ENCODE measurements at places on chromosomes 5 and 9.

DNA sequence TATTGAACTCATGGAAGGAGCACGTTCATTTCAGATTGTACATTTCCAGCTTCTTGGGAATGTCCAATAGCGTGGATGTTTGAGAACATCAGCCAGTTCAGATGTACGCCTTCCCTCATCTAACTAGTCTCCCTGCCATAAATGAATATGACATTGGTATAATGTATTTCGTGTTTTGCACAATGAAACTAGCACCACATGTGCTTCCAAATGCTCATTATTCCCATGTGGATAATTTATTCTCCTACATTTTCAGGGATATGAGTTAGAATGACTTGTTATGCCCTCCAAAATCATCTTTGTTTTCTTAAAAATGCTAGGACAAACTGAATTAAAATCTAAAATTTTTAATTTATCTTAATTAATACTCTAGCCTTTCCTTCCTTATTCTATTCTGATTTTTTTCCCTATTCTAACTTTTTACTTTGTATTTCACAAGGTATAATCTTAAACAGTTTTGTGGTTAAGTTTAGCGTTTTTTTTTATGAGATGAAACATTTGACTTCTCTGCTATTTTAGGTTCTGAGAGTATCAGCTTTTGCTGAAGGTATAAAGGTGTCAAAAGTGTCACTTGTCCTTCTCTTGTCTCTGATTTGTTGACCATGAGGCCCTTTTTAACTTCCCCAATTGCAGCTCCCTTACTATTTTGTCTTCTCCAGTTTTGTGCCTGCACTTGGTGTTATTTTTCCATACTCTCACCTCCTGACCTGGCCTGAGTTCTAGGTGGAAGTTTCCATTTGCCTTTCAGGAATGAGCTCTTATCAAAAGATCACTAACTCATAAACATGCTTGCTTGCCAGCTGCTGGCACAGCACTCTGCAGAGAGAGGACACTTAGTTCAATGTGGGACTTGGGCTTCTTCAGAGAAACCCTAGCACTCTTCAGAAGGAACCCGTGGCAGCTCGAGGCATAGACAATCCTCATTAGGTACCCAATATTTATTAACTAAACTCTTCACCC, 106.8 kb downstream of the FRMD3 start:
- DNase-seq, result no peak

DNA sequence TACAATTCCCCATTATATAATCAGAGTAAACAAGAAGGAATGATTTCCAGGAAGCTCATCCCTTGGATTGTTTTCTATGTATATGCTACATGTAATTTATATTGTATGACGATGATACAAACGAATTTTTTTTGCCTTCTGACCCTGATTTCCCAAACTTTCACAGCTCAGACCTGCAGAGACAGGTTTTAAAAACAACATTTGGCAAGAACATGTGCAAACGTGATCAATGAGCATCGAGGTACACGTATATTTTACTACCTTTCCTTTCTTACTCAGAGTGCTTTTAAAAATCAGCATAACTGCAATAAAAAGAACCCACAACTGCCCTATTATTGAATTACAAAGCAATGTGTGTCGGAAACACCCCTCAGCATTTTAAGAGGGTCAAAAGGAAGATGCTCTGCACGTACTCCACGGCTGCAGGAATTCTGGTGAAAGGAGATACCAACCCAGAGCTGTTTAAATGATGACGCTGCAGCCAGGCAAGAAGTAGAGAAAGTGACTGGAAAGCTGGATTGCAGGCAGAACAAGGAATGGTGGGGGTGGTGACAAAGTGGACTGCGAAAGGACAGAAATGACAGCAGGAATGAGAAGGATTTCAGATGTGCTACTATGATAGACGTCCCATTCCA, 533.5 kb downstream of the RAB3C start:
- DNase-seq, result peak; percentile 60

- no peak for DNase-seq
Measured at GRCh38 chr9:9061627-9062026, 1262.0 kb upstream of the DMAC1 start.

DNA sequence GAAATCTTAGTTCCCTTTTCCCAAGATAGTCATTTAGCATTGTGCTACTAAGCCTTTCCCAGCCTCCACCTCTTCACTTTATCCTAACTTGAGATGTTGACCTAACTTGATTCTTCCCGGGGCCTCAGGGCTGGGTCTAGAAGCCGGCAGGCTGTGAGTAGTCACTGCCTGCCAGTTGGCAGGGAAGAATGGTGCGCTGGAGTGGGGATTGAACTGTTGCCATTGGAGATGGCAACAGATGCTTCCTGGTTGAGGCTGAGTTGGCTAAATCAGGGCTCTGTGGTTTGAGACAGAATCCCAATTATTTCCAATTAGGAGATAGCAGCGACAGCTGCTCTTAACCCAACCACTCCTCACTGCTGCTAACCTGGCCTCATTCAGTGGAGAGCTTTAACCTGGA, 343.1 kb downstream of the BRINP1 start:
- DNase-seq, result peak; percentile 17

DNA sequence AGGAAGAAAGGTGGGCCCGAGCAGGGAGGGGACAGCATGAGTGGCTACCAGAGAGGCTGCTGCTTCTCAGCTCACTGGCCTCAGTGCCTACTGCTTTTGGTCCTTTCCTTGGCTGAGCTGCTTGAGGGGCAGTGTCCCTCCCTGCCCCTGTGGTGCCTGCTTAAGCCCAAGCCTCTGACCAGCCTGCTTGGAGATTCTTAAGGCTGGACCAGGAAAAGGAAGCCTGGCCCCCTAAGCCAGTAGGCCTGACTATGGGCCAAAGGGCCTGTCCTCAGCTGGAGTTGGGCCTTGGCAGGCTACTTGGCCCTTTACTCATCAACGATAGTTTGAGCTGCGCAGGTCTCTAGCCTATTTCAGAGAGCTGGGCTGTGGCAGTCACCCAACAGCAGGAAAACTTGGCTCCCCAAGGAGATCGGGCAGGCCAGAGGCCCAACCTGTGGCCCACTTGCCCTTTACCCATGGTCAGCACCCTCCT, 24.9 kb downstream of the TCF7 start:
- DNase-seq, result no peak

DNA sequence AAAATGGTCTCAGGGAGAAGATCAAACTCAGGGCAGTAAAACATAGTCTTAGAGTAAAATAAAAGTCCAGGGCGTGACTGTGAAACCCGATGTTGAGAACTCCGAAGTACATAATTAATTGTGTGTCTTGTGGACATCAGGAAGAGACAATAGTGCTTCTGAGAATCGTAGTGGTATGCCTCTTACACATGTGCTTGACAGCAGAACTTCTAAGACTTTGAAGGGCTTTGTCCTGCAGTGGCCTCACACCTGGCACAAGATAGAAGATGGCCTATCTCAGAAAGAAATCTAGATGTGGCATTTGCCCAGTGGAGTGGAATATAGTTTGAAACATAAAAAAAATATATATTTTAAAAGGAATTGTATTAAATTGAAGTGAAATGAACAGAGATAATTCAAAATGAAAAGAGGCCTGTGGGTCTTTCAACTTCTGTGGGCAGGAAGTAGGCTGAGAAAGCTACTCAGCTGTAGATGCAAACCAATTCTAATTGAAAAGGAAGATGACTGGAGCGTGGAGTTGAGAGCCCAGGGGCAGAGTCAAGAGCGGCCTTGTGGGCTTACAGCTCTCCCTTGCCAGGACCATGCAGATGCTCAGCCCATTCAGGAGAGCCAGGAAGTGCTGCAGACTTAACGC, 468.4 kb downstream of the KDM4C start:
- DNase-seq, result no peak

- no peak for DNase-seq
Measured at GRCh38 chr5:163397354-163397753, 40.0 kb upstream of the CCNG1 start.

GRCh38 chr5:71883742-71884103, 164.6 kb downstream of the CARTPT start:
- peak; percentile 30 for DNase-seq

DNA sequence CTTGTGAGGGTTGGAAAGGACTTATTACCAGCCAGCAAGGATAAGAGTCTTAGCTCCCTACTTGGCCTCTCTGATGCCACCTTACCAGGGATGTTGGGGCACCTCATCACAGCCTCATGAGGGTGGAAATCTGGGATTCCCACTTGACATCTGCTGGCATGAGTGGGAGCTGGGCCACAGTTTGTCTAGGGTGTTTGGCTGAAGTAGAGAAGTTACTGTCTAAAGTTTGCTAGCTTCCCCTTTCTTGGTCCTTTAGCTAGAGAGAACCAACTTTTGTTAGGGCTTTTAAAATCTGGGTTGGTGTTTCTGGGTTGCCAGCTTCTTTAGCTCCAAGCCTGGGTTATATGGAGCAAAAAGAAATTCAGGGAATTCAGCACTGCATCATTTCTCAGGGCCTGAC, 57.5 kb upstream of the GNA14 start:
- no peak for DNase-seq

DNA sequence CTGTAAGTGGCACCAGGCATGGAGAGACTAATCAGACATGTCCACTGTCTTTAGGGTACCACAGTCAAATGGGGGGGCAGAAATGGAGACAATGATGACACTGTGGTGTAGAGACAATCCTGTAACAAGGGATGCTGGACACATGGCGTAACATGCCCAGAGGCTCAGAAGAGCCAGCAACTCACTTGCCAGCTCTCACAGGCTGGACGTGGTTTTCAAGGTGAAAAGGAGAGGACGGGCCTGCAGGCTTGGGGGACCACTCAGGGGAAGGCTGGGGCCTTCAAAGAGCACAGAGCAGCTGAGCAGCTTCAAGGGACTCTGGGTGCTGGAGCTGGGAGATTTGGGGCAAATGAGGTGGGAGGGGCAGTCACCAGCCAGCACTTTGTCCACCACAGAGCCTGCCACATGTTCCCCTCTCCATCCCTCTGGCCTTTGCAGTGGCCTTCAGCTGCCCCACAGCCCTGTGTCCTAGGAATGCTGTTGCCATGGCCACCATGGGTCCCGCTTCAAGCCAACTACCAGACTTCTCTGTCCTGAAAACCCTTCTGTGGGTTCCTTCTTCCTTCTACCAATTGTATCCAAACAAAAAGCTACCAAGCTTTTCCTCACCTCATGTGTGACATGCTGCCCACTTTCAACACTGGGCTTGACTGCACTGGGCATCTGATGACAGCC, 140.4 kb downstream of the GABBR2 start:
- no peak for DNase-seq

DNA sequence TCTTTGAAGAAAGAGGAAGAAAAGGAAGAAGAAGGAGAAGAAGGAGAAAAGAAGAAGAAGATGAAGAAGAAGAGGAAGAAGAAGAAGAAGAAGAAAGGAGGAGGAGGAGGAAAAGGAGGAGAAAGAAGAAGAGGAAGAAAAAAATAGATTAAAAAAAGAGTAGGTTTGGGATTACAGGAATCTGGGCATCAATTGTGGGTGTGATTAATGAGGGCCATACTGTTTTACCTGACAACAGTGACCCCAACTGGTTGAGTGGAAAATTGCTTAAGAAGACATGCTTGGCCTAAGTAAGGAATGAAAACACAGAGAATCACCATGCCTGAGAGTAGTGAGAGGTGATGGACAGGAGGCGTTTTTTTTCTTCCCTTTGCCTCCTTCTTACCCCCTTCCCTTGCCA, 114.6 kb downstream of the FAM170A start:
- DNase-seq, result peak; percentile 27

DNA sequence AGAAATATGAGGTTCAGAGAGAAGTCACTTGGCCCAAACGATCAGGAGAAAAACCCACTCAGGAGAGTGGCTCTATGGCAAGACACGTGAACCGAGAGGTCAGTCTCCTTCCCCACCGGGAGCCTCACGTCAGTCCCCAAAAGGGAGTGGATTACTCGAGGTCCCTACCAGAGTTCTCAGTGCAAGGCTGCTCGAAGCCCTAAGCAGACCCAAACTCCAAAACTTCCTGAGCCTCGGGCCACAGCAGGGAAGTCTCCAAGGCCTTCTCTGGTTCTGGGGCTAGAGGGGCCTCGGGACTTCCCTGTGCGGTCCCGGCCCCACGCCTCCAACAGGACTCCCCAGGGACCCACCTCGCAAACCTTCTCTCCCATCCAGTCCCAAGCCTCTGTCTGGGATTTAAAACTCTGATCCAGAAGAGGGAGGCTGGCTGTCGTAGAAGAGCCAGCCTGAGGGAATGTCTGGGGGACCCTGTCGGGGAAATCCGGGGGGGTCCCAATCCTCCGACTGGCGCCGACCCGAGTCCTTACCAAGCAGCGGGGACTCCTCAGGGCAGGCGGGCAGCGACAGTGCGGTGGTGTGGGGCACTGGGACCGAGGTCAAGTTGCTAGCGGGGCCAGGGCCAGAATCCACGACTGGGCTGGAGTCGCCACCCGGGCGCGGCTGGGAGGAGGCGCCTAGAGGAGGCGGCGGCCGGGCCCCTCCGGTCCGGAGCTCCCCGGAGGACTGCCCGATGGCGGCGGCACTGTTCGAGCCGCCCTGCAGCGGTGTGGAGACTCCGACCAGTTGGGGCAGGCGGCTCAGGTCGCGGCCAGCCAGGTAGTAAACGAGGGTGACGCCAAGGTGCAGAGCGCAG, 679 bp downstream of the B4GALT1 start:
- peak; percentile 41 for DNase-seq

GRCh38 chr9:130912932-130913598, 16.5 kb upstream of the QRFP start:
- peak; percentile 67 for DNase-seq

DNA sequence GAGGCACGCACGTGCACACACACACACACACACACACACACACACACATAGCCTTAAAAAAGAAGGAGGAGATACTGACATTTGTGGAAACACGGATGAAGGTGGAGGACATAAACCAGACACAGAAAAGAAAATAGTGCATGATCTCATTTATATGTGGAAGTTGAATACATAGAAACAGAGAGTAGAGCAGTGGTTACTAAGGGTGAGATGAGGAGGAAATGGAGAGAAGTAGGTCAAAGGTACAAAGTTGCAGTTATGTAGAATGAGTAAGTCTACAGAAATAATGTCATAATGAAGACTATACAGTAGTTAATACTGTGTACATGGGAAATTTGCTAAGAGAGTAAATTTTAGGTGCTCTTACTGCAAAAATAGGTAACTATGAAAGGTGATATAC, 412.2 kb upstream of the CDH9 start:
- DNase-seq, result no peak

DNA sequence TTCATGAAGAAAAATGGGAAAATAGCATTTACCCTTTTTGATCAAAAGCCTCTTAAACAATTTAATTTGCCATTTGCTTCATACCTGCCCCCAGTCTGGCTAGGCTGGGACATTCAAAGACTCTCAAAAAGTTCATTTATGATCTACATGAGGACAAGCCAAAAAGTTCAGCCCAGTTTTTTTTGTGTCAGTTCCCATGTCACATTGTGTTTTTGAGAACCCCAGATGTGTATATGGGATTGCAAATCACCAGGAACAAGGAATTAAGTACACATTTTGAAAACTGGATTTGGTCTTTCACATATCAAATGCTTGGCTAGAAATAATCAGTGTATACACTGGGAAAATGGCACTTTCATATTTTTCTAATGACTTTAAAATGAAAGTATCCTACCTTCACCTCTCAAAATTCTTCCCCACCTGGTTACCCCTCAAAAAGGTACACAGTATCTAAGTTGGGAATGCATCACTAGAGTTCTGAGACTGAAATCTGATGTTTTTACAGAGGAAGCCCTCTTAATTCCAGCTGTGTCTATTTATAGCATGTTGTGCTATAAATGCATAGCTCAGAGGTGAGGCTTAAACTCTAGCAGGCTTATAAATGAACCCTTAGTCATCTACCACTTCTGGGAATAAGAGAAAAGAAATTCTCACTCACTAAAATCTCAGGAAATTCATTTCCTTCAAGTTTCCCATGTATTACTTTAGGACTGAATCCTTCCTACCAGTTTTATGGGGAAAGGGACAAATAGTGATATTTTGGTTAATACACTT, 9.3 kb downstream of the STOM start:
- no peak for DNase-seq

Measured in BE2C (cell line).